ENCODE measurements at places on chromosomes 5 and 9. TPM values are rescaled to one million over a fixed set of nuclear protein-coding genes. Genes with fewer than 3 reads are reported as not detected.

WDR36 gene
- 41.4 TPM for total RNA-seq

- H3K4me3 ChIP-seq: no peak overlapping the region
- DNase-seq: no peak
- no peaks in the 10 kb centered on the region for H3K27me3 ChIP-seq
- H3K27ac ChIP-seq: no peak overlapping the region
- no peaks in the 10 kb centered on the region for H3K36me3 ChIP-seq
- H3K4me1 ChIP-seq: no peaks in the 10 kb centered on the region
Observed at GRCh38 chr5:48192-48591, 43.8 kb upstream of the PLEKHG4B start.

DNA sequence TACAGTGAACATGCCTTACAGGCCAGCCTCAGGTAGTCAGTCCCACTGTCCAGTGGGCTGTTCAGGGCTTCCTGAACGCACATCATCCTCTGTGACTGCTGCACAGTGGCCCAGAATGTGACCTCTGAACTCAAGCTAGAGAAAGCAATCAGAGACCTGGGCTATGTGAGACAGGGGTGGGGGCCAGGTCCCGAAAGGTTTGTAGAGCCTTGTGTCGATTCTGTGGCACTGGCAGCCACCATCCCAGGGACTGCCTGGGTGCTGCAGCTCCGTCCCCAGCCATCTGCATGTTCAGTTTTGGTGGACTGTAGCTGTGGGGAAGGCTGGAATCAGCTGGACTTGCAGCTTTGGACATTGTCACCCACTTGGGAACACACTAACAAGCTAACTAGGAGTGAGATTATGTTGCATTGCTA is 47.7 kb downstream of the MVB12B start:
- no peaks in the 10 kb centered on the region for H3K36me3 ChIP-seq
- no peaks in the 10 kb centered on the region for H3K27me3 ChIP-seq
- H3K4me3 ChIP-seq: no peak overlapping the region
- no peak for DNase-seq
- H3K4me1 ChIP-seq: no peaks in the 10 kb centered on the region

PRR7 gene
- 0.48 TPM for total RNA-seq

GRCh38 chr9:98994172-98995058 is 50.7 kb downstream of the COL15A1 start:
- DNase-seq: no peak
- no peaks in the 10 kb centered on the region for H3K27me3 ChIP-seq
- no peaks in the 10 kb centered on the region for H3K4me1 ChIP-seq
- H3K27ac ChIP-seq: no peak overlapping the region
- H3K4me3 ChIP-seq: no peak overlapping the region

GRCh38 chr5:3778945-3779344 is 183.3 kb downstream of the IRX1 start:
- H3K27me3 ChIP-seq: no peaks in the 10 kb centered on the region
- H3K36me3 ChIP-seq: no peaks in the 10 kb centered on the region
- H3K27ac ChIP-seq: no peak overlapping the region
- H3K4me1 ChIP-seq: no peaks in the 10 kb centered on the region
- DNase-seq: no peak
- no peak overlapping the region for H3K4me3 ChIP-seq

Measured in breast epithelium (tissue), 4 donors.